T47D (cell line): ENCODE measurements at places on chromosomes 5 and 9.

DNA sequence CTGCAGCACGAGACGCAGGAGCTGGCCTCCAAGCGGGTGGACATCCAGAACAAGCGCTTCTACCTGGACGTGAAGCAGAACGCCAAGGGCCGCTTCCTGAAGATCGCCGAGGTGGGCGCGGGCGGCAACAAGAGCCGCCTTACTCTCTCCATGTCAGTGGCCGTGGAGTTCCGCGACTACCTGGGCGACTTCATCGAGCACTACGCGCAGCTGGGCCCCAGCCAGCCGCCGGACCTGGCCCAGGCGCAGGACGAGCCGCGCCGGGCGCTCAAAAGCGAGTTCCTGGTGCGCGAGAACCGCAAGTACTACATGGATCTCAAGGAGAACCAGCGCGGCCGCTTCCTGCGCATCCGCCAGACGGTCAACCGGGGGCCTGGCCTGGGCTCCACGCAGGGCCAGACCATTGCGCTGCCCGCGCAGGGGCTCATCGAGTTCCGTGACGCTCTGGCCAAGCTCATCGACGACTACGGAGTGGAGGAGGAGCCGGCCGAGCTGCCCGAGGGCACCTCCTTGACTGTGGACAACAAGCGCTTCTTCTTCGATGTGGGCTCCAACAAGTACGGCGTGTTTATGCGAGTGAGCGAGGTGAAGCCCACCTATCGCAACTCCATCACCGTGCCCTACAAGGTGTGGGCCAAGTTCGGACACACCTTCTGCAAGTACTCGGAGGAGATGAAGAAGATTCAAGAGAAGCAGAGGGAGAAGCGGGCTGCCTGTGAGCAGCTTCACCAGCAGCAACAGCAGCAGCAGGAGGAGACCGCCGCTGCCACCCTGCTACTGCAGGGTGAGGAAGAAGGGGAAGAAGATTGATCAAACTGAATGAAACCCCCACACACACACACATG lies 654 bp downstream of the PURA start:
- no peak for DNase-seq

- DNase-seq = peak; percentile 71
These were observed 336.9 kb downstream of the ARHGEF28 start for GRCh38 chr5:73962801-73963425.

- no peak for DNase-seq
These were observed 135.9 kb upstream of the RGMB start for GRCh38 chr5:98637557-98637956.

DNA sequence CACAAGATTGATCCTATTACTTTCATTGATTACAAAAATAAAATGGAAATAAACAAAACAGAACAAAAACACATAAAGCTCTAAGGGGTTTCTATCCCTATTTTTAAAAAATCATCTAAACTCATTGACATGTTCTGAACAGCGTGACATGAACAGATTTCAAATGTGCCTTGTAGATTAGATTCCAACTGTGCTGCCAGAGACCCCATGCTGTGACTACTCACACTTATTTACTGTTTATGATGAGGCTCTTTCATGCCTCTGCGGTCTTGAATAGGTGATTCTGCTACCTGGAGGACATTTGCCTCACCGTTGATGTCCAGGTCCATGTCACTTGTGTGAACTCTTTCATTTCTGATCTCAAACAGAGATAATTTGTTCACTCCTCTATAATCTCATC lies 990.2 kb downstream of the CDH12 start:
- DNase-seq = no peak

DNA sequence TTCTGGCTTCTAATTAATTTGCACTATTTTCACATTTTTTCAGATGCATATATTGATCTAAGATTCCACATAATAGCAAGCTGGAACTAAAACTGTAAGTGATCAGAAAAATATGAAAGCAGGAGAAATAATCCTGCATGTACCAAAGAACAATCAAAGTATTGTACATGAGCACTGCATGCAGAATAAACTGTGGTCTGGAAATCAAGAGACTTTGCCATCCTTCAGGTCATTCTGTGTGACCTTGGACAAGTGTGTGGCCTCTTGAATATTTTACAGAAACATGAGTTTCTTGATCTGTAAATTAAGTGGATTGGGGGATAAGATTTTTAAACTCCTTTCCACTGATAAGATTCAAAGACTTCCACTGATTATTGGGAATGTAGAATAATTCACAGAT lies 99.2 kb upstream of the GNAQ start:
- no peak for DNase-seq

DNA sequence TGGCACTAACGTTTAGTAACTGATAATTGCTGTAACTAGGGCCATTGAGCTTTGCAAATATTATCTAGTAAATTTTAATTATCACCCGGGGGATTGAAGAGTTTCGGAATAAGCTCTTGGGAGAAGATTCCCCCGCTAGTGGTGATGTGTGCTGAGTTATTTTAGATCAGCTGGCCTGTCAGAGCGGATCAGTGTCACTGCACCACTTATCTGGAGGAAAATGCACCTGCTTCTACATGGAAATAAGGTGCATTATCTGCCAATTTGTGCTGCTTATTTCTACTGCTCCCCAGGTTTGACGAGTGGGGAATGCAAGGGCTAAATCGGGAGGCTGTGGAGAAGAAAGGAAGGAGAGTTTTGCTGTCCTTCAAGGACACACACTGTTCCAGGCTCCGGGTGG lies 518.6 kb downstream of the TLE4 start:
- no peak for DNase-seq
